ENCODE measurements at places on chromosomes 12 and 14. TPM values are rescaled to one million over a fixed set of nuclear protein-coding genes. Genes with fewer than 3 reads are reported as not detected.

The TMEM106C gene
- 175 TPM for total RNA-seq

The TMEM233 gene
- total RNA-seq: 0.12 TPM

The CLEC6A gene
- total RNA-seq: not detected

The KRT6C gene
- total RNA-seq: not detected

The GPR137C gene
- 0.44 TPM for total RNA-seq

Data from uterine smooth muscle cell (primary cell).